ENCODE measurements at places on chromosomes 5 and 9.

- no peak for DNase-seq
Measured at GRCh38 chr9:75088646-75089372, 495 bp downstream of the OSTF1 start.

DNA sequence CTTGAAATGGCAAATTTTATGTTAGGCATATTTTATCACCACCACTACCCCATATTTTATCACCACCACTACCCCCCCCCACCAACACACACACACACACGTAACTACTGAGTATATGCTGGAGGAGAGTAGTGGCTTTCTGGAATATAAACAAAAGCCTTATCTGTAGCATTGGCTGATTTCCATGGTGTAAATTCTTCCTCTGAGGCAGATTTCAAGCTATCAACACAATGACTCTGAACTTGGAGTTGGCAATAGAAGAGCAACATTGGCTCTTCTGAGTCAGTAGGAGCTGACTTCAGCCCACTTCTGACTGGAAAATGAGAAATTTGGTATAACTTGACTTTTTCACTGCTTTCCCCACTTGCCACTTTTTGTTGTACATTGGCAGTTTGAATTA lies 143.0 kb downstream of the CAVIN4 start:
- DNase-seq, result no peak

DNA sequence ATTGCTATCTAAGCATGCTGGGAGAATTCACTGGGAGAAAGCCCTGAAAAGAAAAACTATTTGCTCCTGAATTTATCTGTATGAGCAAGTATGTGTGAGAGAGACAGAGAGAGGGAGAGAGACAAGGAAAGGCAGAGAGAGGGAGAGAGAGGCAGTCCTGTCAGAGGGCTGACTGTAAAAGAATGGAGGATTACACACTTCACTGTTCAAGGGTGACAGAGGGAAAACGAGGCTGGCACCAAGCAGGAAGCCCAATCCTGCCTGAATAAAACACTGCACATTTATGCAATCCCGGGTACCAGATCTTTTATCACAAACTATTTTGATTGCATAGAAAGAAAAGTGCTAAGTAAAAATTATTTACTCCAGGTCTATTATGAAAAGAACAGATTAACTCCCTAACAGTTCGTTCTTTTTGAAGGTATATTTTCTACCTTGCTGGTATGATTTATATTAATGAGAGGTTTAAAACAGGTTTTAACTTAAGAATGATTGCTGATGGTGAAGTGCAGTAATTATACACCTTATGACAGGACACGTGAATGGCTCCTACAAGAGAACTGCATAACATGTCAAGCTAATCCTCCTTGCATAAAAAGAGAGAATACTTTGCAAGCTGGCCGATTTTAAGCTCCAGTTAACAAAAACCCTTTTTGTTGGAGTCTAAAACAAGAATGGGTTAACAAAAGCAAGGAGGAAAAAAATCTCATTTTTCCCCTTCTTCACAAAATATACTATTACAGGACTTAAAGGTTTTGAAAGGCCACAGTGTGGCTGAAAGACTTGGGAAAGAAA lies 82.5 kb downstream of the NFIB start:
- no peak for DNase-seq

GRCh38 chr9:107819772-107820565 lies 330.4 kb upstream of the KLF4 start:
- DNase-seq, result no peak

GRCh38 chr9:125932012-125932411 lies 184.8 kb downstream of the PBX3 start:
- no peak for DNase-seq

- DNase-seq, result no peak
Measured at GRCh38 chr5:142883025-142883424, 112.8 kb downstream of the ARHGAP26 start.

- DNase-seq, result no peak
Measured at GRCh38 chr9:19946441-19947109, 157.7 kb upstream of the SLC24A2 start.

- DNase-seq, result no peak
Measured at GRCh38 chr5:126744836-126745235, 32.1 kb upstream of the LMNB1 start.
